Activated naive CD4-positive, alpha-beta T cell treated with anti-CD3 and anti-CD28 coated beads, Interleukin-2, amount 50 U/mL, for 72 hours (primary cell): ENCODE measurements at places on chromosomes 1 and 21. TPM values are rescaled to one million over a fixed set of nuclear protein-coding genes. Genes with fewer than 3 reads are reported as not detected.

Gene CD1B
- not detected for total RNA-seq

Gene USH2A
- total RNA-seq = not detected

GRCh38 chr1:239545466-239545865 lies 159.1 kb downstream of the CHRM3 start:
- DNase-seq = no peak

GRCh38 chr1:27632387-27633297 lies 2.3 kb downstream of the FGR start:
- DNase-seq = peak; percentile 83
